NCI-H1105 (cell line): ENCODE measurements at places on chromosomes 16 and 17.

DNA sequence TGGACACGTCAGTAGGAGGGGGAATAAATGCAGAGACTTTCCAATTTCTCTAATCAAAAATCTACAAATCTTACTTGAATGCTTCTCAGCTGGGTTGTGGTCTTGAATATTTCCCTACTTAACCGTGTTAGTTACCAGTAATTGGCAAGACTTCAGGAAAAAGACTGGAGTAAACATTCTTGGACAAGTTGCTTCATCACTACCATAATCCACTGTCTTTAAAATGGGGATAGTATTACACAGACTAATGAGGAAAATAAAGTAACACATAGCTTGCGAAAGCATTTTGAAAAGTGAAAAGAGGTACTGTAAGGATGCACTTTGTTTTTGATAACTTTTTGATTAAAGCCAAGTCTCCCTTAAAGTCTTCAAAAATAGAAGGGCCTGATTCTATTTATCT, 18.4 kb downstream of the MYH1 start:
- DNase-seq, result no peak

- no peak for DNase-seq
Measured at GRCh38 chr16:87266846-87267245, 50.3 kb downstream of the C16orf95 start.

DNA sequence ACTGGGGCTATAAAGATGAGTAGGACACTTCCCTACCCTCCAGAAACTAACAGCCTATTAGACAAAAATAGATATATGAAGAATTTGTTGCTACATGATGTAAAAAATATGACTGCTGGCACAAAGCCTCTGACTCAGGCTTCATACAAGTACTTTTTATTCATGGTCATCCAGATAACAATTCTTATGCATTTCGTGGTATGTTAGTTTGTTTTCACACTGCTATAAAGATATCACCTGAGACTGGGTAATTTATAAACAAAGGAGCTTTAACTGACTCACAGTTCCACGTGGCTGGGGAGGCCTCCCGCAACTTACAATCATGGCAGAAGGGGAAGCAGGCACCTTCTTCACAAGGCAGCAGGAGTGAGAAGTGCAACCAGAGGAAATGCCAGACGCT, 112.5 kb upstream of the HLF start:
- no peak for DNase-seq

GRCh38 chr17:38702916-38703741, 1.9 kb upstream of the MLLT6 start:
- no peak for DNase-seq

- no peak for DNase-seq
Measured at GRCh38 chr17:39244016-39244599, 18.4 kb upstream of the STAC2 start.

DNA sequence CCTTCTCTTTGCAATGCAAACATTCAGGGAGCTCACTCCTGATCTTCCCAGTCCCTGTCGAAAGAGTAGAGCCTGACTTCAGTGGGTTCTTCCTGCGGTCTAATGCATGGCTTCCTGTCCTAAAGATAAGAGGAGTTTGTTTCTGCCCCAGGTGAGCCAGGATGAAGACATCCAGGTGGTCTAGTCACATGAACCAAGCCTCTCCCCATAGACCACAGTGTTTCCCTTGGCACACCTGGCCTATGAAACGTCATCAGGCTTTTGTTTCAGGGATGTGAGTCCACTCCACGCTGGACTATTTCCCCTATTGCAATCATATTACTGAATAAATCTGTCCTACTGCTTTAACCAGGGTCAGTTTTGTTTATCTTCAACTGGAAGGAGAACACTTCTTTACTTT, 21.1 kb downstream of the CES1 start:
- DNase-seq, result no peak

GRCh38 chr17:42817866-42818265, 6.2 kb downstream of the BECN1 start:
- DNase-seq, result no peak

DNA sequence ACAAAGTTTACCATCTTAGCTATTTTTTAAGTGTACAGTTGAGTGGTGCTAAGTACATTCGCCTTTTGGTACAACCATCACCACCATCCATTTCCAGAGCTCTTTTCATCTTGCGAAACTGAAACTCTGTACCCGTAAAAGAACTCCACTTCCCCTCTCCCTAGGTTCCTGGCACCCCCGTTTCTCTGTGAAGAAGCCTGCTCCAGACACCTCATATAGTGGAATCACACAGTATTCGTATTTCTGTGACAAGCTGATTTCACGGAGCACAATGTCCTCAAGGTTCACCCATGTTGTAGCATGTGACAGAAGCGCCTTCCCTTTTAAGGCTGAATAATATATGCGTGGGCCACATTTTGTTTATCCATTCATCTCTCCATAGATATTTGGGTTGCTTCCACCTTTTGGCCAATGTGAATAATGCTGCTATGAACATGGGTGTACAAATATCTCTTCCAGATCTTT, 54.2 kb upstream of the MAP3K14 start:
- no peak for DNase-seq

DNA sequence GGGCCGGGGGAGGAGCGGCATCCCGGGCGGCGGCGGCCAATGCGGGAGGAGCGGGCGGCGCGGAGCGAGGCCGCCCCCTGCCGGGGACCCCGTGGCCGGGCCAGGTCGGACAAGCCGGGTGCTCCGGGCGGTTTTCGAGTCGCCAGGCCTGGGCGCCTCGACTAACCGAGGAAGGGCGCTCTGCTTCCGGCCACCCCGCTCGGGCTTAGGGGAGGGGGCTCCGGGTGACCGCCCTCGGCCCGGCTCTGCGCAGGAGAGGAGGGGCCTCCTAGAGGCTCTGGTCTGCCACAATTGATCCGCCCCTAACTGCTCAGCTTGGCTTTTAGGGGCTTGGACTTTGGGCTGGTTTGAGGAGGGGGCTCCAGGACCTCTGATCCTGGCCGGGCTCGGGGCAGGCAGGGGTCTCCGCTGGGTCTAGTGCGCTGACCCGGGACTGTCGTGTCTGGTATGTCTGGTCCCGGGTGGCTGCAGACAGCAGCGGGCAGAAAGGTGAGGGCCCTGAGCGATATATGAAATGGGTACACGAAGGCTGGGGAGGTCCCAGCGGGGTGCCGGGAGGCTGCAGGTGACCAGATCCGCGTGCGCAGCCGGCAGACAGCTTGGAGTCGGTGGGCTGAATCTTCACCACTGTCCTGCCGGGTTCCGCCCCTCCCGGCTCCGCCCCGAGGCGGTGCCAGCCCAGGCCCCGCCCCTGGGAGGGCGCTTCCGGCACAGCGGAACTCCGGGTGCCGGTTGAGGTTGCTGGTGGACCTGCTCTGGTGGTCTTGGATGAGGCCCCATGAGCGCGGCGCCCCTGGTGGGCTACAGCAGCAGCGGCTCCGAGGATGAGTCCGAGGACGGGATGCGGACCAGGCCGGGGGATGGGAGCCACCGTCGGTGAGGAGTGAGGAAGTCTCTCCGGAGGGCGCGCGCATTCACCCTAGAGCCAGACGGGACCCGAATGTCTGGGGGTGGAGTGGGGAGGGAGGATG, at the start of gene USB1:
TSS of gene USB1 (plus strand) at position 702 of the 971 bp plus-strand sequence. CDS start at position 779, 77 bp downstream.
- peak; percentile 50 for DNase-seq

GRCh38 chr16:56196381-56196780, 5.1 kb downstream of the GNAO1 start:
- DNase-seq, result no peak

- DNase-seq, result no peak
Measured at GRCh38 chr16:11032922-11033291, 88.5 kb downstream of the CLEC16A start.

DNA sequence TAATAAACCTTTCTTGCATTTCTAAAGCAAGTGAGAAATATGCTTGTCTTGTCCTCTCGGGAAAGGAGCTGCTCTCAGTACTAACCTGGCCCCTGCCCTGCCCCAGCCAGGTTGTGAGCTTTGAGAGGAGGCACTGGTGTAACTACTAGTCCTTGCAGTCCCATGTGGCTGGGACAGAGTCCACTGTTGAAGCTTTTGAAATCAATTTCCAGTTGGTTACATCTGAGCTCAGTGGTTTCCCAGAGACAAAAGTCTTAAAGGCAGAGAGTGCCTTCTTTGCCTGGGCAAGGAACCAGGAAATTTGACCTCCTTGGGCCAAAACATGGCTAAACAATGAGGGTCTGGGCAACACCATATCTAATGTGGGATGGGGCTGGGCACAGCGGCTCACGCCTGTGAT, 48.7 kb downstream of the GSG1L start:
- no peak for DNase-seq

GRCh38 chr17:59848778-59849177, 44.0 kb downstream of the TUBD1 start:
- no peak for DNase-seq

GRCh38 chr17:18246880-18247612, 11.5 kb downstream of the FLII start:
- DNase-seq, result peak; percentile 95

- DNase-seq, result no peak
Measured at GRCh38 chr17:60149691-60150582, at the start of gene CA4. CA4 (plus strand) TSS chr17:60149973; CDS start chr17:60150035, 62 bp downstream.

GRCh38 chr16:4922721-4923342, 14.1 kb downstream of the PPL start:
- DNase-seq, result no peak

DNA sequence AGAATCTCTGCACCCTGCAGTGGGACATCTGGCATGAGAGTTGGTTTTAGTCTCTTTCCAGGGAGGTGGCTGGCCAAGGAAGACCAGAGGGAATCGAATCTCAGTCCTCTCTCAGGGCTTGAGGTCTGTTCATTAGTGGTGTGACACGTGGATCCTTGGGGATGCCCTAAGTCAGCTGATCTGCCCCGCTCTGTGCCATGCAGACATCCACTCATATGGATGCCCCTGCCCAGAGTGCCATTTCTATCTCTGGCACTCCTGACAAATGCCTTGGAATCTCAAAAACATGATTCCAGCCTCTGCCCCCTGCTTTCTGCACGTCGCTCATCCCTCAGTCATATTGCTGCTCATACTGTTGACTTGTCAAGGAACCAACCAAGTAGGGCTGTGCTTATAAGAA, 38.8 kb downstream of the WSCD1 start:
- no peak for DNase-seq

- DNase-seq, result peak; percentile 7
Measured at GRCh38 chr17:17692353-17693252, 11.3 kb downstream of the RAI1 start.

- no peak for DNase-seq
Measured at GRCh38 chr16:75236232-75236631, 15.2 kb downstream of the BCAR1 start.

- no peak for DNase-seq
Measured at GRCh38 chr17:67466251-67466796, 89.2 kb downstream of the PITPNC1 start.

DNA sequence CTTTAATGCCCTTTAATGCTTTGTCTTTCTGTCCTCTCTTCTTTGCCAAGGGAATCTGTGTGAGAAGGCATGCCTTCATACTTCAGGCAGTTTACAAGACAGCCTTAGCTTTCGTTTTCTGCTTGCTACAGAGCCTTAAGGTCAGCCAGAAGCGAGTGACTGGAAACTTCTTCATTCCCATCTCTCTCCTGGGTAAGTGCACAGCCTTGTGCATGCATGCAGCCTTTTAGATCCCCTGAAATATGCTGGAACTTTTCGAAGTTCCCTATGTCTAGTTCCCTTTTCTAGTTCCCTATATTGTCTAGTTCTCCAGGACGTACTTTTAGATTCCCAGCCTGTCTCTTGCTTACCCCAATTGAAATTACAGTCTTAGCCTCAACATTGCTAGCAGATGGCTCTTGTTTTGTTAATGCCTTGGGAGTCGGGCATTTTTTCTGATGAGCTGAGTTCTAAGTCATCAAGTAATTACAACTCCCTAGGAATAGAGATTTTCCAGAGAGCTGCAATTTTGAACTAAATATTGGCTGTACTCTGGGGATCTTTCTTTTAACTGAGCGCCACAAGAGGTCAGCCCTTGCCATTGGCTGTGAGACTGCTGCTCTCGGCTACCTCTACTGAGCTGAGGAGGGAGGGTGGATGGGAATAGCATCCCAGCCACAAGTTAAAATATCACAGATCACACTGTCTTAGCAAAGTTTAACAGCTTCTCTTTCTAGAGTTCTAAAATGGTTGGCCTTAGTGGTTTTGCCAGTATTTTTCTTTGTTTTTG, 22.7 kb upstream of the PPM1D start:
- no peak for DNase-seq

DNA sequence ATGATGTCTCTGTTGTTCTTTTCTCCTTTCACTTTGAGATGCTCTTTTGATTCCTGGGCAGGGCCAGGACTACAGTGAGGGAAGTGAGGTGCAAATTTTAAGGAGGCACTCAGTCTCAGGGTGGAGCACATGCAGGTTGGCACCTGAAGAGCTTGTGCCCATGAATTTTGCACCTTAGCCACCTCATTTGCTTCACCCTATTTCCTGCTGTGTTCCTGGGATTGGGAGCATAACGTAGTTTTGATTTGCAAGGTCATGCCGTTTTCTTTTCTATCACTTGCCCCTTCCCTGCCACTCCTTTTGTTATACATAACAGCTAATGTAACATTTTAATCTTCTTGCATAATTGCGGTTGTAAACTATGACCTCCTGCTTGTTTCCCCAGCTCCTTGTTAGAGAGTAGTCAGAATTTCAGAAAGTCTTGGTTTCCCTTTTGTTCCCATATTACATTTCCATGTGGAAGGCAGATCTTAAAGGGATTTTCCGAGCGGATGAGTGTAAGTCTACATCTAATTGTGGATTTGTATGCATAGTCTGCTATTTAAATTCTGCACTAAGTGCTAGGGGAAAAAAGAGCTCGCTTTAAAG, 9.8 kb downstream of the PMFBP1 start:
- DNase-seq, result no peak
